ENCODE measurements at places on chromosomes 5 and 9. TPM values are rescaled to one million over a fixed set of nuclear protein-coding genes. Genes with fewer than 3 reads are reported as not detected.
A peak's percentile ranks its signal among the peaks of the same experiment; 100 is the strongest.

DNA sequence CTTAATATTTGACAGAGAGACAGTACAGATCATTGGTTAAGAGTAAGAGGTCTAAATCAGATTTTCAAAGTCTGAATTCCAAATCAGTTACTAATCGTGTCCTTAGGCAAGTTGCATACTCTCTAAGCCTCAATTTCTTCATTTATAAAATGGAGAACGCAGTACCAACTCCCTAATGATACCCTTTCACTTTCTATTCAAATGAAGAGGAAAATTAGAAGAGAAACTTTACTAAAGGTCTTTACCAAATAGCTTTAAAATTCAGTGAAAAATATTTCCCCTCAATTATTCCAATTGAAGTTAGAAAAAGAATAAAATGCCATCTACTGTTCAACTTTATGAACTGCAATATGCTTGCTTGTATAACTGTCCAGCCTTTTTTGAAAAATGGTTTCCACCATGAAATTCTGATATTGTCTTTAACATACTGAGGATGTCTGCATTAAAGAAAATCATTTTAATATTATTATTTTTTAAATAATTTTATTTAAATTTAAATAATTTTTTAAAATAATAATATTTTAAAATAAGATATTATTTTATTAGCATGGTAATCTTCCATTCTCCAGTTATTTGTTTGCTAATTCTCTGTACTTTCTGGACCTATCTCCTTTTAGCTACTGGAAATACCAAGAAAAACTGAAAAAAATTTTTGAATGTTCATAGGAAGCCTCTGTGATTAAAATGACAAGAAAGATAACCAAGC lies 36.0 kb downstream of the POC5 start:
- peak; percentile 42 for DNase-seq

DNA sequence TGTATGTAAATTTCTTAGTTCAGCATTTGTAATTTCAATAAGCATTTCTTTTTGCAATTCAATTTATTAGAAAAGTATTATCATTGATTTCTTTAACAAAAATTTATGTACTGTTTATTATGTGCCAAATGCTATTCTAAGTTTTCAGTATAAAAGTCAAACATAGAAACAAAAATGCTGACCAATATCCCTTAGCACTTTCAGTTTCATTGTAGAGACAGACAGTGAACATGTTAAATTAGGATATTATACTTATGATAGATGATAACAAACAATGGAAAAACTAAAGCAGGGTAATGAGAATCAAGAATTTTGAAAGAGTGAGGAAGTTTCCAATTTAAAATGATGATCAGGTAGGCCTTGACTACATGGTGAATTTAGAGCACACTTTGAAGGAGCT lies 1106.0 kb downstream of the TAF11L14 start:
- DNase-seq, result no peak

The NRARP gene
- total RNA-seq, result 9.9 TPM

DNA sequence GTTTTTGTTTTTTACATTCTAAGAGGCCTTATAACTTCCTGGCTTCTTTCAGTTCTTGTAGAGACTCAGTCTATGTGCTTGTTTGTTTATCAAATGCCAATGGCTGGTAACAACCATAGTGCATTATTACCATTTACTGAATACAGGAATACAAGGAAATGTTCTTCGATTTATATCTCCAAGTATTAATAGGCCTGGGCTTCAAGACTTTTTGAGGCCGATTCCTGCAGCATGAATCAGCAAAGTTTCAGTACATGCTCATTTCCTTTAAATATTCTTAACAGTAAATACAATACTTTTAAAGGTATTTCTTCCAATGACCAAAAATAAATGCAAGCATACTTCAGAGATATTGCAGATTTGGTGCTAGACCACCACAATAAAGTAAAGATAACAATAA lies 535.3 kb downstream of the EFNA5 start:
- DNase-seq, result no peak

DNA sequence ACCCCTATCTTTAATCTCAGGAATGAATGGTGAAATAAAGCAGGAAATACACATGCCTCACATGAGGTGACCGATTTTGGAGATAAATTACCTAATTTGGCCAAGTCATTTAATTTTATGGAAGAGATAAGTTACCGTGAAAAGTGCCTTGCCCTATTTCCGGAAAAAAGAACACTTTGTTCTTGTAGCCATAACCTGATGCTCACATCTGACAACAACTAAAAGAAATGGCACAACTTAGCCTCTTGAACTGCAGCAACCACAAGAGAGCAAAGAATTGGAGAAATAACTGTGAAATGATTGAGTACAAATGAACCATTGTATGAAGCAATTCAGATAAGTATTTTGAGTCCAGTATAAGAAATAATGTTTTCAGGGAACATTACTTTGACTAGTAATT lies 628.1 kb upstream of the TYRP1 start:
- DNase-seq, result no peak

The TSLP gene
- total RNA-seq, result 0.59 TPM

DNA sequence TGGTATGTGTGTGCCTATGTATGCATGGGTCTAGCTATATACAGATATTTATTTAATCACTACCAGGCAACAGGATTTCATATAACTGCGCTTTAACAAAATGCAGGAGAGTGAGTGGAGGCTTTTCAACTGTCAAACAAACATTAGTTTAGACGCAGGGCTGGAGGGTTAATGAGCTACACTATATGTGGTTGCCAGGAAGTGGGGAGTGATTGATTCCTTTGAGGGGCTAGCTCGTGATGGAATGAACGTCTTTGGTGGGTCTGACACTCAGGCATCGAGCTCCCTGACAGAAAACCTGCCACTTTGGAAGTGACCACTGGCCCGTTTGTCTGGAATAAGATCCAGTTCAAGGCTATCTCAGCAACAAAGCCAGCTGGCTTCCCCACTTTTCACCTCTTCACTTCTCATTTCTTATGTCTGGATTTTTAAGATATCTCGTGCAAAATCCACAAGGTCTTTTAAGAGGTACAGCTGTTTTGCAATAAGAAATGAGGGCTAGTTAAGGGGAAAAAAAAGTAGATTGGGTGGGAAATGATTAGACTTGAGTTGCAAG lies 78.0 kb downstream of the CFAP77 start:
- DNase-seq, result no peak

DNA sequence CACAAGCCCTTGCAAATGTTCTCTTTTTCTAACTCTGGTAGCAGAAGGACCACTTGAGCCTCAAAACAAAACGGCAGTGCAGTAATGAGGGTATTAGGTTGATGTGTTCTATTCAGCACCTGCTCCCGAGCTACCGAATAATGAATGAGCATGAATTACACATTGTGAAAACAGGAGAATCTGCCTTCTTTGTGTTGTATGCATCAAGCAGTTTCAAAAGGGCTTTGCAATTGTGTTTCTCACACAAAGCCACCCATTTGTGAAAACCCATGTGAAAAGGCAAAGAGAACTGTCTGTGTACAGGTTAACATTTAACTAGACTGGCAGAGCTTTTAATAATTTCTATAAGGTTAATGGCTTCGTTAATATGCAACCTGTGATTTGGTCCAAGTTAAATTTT lies 97.8 kb downstream of the STK32A start:
- DNase-seq, result no peak

The CCL27 gene
- 7.6 TPM for total RNA-seq

The LCN2 gene
- total RNA-seq, result 14.6 TPM

DNA sequence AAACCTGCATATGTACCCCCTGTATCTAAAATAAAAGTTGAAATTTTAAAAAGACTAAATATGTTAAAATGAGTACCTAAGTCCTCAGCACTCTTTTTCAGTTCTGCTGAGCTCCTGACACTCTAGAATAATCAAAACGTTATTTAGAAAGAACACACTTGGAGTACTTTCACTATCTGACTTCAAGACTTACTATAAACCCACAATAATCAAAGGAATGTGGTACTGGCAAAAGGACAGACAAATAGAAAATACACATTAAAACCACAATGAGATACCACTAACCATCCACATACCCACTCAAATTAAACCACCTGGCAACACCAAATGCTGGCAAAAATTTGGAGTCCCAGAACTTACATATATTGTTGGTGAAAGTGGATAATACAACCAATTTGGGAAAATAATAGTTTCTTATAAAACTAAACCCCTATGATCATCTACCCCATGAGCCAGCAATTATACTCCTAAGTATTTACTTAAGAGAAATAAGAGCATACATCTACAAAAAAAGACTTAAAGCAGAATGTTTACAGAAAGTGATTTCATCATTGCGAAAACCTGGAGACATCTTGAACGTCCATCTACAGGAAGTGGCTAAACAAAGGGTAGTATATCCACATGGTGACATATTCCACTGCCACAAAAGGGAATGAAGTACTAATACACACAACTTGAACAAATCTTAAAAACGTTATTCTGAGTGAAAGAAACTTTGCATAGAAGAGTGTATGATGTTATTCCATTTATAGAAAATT lies 12.8 kb upstream of the PRSS3 start:
- no peak for DNase-seq

The MLANA gene
- total RNA-seq, result 6.5 TPM

All from skin of body (tissue), 3 donors.